H4 (cell line): ENCODE measurements at places on chromosomes 16 and 17. TPM values are rescaled to one million over a fixed set of nuclear protein-coding genes. Genes with fewer than 3 reads are reported as not detected.

GRCh38 chr17:7484067-7484918 lies at the start of gene POLR2A:
Gene POLR2A, plus strand, starts transcription at chr17:7484366.
- DNase-seq = peak; percentile 92

DNA sequence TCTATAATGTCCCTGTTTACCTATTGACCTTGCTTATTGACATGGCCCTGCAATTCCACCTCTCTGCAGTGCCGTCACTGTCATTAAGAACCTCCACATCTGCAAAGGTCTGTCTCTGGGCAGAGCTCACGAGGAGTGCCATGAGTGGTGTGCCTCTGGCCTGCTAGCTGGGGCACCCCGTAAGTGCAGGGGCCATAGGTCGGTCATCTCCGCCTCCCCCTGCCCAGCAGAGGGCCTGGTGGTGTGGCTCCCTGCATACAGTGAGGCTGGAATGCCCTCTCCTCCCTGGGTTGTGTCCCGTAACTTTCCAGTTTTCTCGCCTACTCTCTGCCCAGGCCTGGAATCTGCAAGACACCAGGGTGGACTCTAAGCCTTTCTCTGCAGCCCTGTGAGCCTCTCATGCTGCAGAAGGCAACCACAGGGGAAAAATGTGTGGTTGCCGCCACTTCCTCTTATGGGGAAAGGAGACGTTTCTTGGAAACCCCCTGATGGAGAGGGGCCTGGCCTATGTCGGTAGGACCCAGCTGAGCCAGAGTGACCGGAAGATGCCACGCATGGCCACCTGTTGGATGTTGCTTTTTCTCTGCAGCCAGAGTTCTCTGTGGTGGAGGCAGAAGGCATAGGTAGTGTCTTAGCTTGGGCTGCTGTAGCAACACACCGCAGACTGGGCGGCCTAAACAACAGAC lies 2.7 kb upstream of the SNX20 start:
- no peak for DNase-seq

DNA sequence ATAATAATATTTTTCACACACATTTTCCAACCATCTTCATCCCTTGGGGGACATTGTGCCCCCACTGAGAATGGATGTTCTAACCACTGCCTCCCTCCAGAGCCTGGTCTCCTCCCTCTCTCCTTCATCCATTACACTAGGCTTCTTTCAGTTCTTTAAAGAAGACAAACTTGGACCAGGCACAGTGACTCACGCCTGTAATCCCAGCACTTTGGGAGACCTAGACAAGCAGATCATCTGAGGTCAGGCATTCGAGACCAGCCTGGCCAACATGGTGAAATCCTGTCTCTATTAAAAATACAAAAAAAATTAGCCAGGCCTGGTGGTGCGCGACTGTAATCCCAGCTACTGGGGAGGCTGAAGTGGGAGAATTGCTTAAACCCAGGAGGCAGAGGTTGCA lies 6.5 kb downstream of the ALOX15 start:
- no peak for DNase-seq

DNA sequence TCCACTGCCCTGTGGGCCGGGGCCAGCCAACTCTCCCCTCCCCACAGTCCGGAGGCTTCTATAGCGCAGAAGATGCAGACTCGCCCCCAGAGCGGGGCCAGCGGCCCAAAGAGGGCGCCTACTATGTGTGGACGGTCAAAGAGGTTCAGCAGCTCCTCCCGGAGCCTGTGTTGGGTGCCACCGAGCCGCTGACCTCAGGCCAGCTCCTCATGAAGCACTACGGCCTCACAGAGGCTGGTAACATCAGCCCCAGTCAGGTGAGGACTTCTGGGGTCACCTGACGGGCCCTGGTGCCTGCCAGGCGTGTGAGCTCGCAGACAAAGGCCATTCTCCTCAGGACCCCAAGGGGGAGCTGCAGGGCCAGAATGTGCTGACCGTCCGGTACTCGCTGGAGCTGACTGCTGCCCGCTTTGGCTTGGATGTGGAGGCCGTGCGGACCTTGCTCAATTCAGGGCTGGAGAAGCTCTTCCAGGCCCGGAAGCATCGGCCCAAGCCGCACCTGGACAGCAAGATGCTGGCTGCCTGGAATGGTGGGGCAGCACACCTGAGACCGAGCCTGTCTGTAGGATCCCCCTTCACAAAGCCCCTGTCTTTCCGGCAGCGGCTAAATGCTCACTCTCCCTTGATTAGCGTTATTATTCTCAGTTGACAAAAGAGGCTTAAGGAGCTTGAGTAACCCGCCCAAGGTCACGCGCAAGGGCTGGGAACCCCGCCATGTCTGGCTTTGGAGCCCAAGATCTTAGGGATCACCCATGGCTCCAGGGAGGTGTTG lies 3.9 kb downstream of the SPATA20 start:
- peak; percentile 80 for DNase-seq

DNA sequence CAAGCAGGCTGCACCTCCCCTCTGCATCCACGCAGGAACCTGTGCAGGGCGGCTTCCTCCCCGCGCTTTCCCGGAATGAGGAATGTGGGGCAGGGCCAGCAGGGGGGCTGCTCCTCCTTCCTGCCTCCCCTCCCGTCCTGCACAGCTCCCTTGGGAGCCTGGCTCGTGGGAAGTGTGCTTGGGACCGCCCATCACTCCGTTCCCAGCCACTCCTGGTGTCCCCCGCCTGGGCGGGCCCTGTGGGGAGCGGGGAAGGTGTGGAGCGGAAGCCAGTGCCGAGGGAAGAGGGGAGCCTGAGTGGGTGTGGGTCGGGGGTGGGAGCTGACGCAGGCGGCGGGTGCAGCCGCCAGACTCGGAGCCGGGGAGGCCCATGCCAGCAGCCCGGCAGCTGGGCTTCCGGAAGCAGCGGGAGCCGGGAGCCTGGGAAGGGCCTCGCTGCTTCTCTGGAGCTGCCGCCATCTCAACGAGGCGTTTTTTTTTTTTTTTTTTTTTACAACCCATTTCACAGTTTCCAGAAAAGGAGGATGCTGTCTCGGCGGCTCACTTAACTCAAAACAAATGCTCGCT lies 24.1 kb downstream of the BAHCC1 start:
- peak; percentile 93 for DNase-seq

- DNase-seq = no peak
Observed at GRCh38 chr17:50635982-50636803, 1.5 kb downstream of the ABCC3 start.

- no peak for DNase-seq
Observed at GRCh38 chr16:88991813-88992350, 14.9 kb upstream of the CBFA2T3 start.

DNA sequence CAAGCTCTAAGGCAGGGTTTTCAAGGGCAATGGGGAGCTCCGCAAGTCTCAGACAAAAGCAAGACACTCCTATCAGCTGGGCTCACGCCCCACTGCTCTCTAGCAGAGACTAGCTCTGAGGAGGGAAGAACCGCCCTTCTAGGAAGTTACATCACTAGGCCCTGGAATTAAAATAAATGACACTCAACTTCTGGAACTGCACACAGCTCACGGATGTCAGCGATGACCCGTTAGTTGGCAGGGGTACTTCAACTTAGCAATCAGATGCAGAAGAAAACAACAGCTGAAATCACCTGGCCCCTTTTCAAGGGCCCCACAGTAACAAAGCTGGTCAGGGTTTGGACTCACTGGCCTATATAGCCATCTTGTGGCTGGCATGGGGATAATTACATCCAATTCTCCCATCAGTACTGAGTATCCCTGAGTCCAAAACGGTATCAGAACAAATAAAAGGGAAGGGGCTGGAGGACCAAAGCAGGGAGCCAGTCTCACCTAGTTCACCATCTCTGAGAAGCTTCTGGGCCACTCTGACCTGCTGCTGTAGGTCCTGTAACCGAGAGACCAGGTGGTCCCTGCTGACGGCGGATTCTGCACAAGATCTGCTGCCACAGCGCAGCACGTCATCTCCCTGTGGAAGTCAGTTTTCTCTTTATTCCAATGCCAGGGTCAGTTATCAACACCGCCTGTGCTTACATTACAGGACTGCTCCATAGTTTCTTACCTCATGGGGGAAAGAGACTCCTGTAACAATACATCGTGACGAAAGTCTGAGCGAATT lies 22.2 kb downstream of the SERPINF1 start:
- peak; percentile 55 for DNase-seq

SDR42E1 gene
- not detected in 2 replicates for total RNA-seq

DNA sequence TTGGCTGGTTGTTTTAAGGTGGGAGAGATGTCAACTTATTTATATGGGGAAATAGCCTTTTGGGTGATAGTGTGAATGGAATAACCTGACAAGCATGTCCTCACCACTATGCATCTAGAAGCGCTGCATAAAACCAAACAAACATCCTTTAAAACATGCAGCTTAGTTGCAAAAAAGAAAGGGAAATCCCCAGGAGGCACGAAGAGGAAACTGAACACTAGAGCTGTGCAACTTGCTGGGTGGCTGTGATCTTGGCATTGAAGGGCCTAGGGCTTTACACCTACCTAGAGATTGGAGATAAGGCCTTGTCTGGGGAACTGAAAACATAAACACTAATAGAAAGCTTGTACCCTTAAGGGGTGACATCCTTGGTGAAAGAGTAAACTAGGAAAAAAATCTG lies 7.3 kb downstream of the C16orf54 start:
- no peak for DNase-seq

DNA sequence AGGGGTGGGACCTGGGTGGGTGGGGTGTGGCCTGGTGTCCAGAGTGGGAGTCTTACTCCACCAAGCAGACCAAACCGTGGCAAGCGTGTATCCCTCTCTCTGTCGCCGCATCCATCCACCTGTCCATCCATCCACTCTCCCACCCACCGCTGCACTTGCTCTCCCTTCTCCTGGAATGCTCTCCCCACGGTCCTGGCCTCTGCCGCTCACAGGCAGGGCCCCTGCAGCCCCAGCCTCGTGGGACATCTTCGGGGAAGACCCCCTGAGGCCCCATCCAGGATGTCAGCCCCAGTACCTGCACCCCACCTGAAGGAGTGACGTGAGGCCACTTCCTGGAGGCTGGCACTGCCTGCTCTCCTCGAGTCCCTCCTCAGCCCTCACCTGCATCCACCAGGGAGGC lies 189.5 kb upstream of the GSE1 start:
- no peak for DNase-seq

GRCh38 chr16:66328282-66328681 lies 38.2 kb upstream of the CDH5 start:
- DNase-seq = no peak

- DNase-seq = peak; percentile 83
Observed at GRCh38 chr16:24635900-24636610, 93.4 kb upstream of the TNRC6A start.

ERAL1 gene
- 23.4 and 37.5 TPM in 2 replicates for total RNA-seq

- DNase-seq = no peak
Observed at GRCh38 chr16:86089334-86089900, 190.5 kb downstream of the IRF8 start.

DNA sequence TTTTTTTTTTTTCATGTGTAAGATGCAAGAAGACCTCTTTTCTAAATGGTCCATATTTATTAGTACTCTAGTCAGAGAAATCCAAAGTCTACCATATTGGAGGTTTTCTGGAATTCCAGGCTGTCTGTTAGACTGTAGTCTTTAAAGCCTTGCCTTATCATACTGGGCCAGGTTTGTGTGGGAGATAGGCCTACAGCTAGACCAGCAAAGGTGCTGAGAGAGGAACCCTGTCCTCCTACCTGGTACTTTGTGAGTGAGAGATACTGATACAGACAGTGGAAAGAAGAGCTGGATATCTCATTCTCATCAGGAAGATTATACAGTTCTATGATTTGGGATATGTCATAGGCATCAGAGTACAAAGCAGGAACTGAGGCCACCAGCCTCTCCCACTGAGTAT lies 8.1 kb downstream of the RHOT1 start:
- DNase-seq = no peak

DNA sequence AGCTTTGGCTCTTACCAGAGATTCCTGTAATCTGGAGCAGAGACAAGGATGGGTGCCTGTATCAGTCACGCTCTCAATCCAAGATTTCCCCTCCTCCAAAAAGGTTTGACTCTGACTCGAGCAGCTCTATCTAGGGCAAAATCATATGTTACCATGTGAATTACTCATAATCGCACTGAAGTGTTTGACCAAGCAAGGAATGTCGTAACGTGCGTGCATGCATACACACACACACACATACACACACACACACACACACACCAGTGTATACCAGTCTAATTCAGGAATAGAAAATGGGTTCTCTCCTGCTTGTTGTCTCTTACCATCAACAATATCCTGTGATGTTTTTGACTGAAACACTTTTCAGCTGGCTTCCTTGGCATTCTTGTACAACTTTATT lies 835.1 kb downstream of the KCNJ2 start:
- no peak for DNase-seq

EVI2A gene
- total RNA-seq = 4.8 and 7.7 TPM in 2 replicates

- DNase-seq = no peak
Observed at GRCh38 chr17:2421315-2422147, 20.7 kb upstream of the MNT start.

GRCh38 chr17:48605409-48605919 lies 678 bp upstream of the HOXB6 start:
- DNase-seq = no peak
